ENCODE measurements at places on chromosomes 4 and X.

DNA sequence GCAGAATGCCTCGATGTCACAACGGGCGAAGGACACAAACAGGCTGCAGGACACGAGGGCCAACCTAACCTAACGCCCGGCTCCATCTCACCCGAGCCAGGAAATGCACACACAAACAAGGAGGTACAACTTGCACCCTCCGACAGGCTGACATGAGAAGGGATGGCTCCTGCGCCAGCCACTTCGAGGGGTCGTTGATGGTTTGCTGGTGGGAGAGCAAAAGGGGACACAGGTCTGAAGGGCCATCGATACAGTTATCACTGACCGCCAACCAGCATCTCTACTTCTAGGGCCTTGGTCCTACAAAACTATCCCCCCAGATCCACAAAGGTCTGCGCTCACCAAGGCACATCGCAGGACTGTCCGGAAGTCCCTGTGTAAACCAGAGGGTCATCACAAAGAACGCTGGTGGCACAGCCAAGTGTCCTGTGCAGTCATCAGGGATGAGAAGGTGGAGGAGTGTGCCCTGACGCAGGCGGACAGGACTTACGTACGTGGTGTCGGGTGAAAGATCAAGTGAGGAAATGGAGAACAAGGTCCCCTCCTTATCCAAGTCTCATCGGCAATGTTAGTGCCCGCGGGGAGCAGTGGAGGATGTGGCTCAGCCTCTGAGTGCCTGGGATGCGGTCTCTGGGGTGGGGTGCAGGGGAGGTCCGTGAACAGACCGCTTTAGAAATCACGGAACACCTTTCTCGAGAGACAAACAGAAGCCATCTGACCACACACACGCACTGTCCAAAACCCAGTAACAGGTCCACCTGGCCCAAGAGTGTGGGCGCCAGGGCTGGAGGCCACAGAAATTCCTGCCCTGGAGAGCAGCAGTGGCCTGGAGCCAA is 7.0 kb downstream of the MXD4 start:
- DNase-seq = no peak

DNA sequence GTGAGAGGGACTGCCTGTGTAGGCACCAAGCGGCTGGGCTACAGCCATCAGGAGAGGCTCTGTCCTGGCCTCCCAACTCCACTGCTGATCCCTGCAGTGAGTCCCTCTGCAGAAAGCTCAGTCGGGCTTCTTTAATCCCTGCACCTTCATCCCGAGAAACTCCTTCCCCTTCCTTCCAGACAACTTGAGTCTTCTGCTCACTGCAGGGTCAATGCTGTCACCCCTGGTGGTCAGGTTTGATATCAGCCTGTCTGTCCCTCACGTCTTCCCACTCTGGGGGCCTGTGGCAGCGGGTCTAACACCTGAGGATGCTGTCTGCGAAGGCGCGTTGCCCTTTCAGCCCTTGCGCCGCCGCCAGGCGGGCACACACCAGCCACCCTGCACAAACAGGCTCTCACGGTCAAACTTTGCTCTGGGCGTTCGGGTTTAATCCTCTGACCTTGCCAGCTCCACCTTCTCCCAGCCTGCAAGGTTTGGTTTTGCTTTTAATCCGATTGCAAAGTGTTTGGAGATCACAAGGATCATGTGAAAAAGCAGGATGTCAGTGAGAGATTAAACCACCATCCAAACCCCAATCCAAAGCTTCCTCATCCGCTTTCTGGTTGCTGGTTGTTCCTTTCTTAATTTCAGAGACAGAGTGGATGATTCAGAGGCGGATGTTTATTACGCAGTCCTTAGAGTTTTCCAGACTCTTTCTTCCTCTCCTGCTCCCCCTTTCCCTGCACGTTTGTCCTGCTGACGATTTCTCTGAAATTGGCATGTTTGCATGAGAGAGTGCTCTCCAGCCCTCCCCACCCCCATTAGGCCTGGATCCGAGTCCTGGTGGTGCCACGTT is 74.8 kb upstream of the SLC34A2 start:
- DNase-seq = no peak

DNA sequence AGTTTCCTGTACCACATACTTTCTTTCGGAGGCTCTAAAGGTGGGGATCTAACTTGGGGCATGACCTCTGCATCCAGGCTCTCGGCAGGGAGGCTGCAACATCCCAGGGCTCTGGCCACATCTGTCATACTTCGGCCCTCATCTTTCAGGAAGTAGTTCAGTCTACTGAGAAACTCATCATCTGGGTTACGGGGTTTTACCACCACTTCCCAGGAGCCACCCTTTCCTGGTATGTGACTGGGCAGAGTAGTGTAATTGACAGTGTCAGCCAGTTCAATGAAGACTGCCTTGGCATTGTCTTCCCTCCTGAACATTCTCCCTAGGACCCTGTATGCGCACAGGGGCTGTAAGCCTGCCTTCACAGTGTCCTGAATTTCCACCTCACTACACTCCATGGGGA is 2.8 kb downstream of the PNMA5 start:
- no peak for DNase-seq

- DNase-seq = no peak
These were observed 25.5 kb upstream of the HGFAC start for GRCh38 chr4:3416270-3416669.

DNA sequence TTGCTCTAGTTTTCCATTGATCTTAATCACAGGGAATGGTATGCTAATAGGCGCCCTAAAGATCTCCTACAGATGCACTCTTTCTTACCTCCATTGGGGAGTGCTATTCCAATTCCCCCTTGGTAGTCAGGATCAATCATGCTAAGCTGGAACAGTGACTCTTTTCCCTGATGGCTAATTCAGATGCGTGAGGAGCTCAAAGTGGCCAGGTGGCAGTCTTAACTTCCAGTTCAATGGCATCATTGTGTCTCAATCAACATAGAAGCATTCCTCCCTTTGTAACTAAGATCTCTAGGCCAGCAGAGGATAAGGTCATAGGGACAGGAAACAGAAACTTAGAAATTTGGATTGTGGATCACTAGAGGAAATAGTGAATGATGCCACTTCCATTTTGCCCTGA is 216.8 kb downstream of the GRID2 start:
- DNase-seq = no peak

DNA sequence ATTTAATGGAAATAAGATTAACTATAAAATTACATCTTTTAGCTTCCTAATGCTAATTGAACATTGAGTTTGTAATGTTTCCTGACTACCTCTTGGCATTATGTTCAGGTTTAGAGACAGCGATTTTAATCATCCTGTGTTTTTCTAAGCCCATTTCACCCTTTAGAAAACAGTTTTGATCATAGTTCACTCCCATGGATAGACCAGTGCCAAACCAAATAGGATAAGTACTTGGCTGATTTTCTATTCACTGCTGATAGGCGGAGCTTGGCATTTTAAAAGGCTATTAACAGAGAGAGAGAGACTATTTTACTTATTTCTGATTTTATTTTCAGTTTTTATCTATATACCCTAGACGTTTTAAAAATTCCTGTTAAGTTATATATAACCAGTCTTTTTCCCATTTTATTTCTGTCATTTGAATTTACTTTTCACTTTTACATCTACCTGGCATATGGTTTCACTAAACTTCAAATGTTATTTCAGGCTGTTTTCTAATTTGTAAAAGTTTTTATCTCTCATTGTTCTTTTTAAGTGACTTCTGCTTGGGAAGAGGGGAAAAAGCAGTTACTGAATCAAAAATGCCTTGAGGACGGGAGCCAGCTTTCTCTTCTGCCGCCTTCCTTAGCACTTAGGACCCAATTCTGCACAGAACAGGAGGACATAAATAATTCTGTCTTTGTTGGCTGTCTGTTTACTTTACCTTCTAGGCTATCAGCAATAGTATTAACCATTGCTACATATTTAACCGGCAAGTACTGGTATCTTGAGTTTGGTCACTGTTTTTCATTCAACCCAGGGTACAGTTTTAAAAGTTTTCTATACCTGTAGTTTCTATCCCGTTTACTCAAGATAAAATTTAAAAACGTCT is 46.4 kb downstream of the SGMS2 start:
- DNase-seq = no peak

GRCh38 chrX:100120956-100121355 is 289.1 kb downstream of the PCDH19 start:
- no peak for DNase-seq

GRCh38 chr4:112898357-112899141 is 150.9 kb upstream of the ANK2 start:
- no peak for DNase-seq

DNA sequence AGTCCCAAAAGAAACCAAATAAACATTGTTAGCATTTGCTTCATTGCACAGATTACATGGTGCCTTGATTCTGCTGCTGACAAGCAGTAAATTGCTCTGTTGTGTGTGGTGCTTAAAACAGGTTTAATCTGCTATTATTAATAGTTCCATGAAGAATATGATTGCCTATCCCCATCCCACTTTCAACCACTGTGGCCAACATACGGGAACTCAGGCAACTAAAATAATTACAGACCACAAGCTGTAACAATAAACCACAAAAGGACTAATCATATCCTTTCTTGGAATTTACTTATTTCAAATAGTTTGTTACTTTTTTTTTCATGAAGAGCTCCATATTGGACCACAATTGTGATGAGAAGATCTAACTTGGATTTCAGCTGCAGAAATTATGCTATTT is 131.5 kb downstream of the PACRGL start:
- no peak for DNase-seq

DNA sequence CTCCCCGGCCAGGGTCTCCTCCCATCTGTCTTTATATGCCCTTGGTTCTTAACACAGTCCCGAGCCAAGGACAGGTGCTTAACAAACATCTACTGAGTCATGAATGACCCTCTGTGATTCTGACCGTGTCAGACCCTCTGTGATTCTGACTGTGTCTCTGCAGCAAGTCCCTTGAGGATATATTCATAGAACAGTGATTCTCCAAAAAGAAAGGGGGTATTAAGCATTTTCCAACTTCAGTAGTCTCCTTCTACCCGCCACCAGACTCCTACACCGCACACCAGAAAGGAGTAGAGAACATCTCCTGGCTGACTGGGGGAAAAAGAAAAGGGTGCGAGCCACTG is 13.6 kb downstream of the ACSL1 start:
- DNase-seq = no peak

DNA sequence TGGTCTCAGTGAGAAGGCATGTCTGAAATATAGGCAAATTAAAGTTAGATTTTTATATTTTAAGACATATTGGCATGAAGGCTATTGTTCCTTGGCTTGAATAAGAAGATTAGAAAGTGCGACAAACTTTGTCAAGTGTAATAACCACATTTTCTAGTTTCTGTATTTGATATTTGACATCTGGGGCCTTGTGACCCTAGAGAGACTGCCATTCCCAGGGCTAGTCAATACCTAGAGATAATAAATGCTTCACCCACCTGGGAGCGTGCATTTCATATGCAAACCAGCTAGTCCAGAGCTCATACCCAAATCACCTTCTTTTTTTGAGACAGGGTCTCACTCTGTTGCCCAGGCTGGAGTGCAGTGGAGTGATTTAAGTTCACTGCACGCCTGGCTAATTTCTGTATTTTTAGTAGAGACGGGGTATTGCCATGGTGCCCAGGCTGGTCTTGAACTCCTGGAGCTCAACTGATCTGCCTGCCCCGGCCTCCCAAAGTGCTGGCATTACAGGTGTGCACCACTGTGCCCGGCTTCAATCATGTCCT is 62.6 kb downstream of the COQ2 start:
- no peak for DNase-seq

DNA sequence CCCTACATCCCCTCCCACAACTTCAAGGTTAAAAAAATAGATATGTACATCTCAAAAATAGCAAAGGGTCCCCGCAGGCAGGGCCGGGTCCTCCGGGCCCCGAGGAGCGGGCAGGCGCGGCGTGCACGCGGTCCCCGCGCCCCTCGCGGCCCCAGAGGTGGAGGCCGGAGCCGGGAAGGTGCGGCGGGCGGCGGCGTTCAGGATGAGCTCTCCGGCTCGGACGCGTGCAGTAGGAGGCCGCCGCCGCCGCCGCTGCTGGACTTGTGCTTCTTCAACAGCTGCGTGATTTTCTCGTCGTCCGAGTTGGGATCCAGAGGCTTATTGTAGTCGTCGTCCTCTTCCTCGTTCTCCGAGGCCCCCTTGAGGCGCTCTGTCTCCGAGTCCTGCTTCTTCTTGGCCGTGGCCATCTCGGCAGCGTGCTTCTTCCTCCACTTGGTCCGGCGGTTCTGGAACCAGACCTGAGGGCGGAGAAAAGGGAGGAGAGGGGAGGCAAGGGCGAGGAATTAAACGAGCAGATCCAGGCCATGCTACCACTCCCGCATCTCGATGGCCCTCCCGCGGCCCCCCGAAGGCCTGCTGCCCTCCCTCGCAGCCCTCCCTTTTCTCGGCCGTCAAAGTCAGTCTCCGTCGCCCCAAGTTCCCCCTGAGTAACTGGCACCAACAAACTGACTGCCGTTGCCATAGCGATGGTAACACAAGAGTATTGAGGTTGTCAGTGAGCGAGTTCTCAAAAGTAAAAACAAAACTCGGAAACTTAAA is 5.8 kb downstream of the NKX6-1 start:
- DNase-seq = no peak

GRCh38 chr4:168907119-168907698 is 102.8 kb downstream of the CBR4 start:
- no peak for DNase-seq

DNA sequence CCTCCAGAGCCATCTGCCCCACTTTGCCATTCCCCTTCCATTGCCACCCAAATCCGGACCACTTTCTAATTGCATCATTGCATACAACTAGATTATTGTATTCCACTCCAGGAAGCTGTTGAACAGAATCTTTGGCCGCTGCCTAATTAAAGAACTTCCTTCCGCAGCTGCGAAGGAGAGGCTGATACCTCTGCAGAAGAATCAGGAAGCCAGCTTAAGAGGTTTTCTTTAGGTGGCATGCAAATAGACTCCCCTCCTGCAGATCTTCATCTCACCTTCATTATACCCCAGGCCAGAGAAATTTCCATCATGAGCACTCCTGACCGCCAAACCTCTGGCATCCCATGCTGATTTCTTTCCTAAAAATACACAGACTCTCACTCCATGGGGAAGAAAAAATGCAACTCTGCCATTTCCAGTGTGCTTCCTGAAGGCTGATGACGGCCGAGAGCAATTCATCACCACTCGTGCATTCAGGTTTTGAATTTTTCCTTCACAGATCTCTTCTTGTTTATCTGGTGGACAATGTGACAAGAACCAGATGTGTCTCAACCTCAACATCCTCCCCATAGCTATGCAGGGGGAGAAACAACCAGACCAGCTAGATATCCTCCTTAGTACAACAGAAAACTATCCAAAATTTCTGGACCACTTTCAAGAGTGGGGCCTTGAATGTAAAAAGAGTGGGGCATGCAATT is 31.2 kb downstream of the LGI2 start:
- no peak for DNase-seq

GRCh38 chr4:8607603-8608481 is 15.3 kb downstream of the CPZ start:
- no peak for DNase-seq

GRCh38 chr4:3297066-3297859 is 4.4 kb downstream of the RGS12 start:
- no peak for DNase-seq

DNA sequence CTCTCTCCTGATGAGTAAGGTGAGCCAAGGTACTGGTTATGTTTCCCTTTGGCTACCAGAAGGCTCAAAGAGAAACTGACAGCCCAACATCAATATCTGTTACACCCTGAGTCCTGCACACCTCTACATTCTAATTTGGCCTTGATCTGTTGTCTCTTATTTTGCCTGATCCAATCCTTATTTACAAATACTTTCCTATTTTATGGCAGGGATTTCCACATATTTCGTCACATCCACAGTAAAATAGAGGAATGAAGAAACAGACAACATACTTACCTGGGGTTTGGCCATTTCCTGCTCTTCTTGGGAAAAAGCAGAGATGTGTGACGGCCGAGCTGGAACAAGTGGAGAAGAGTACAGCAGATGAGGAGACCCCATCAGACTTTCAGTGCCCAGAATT is 1.5 kb downstream of the ZNF182 start:
- DNase-seq = no peak

GRCh38 chr4:86223472-86223871 is 136.4 kb downstream of the MAPK10 start:
- DNase-seq = no peak

All from activated T-helper 1 cell treated with Interleukin-2 at 50 U/mL for 16 hours (primary cell).